Vagina (tissue), 2 donors: ENCODE measurements at places on chromosomes 1 and 21. TPM values are rescaled to one million over a fixed set of nuclear protein-coding genes. Genes with fewer than 3 reads are reported as not detected.

DNA sequence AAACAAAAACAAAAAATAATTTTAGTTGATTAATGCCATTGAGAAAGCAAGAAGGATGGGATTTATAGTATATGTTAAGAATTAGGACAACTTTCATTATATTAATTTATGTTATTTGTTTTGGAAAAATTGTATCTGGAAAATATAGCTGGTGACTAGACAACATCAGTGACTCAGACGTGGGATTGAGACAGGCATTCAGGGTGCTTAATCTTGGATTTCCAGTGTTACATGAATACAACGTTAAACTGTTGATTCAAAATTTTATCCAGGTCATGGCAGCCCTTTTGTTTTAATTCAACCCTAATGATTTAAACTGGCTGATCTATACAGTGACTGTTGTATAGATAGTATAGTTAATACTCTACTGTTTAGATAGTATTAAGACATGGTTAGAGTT lies 827.1 kb upstream of the B3GALT2 start:
- H3K36me3 ChIP-seq: no peaks in the 10 kb centered on the region
- H3K4me3 ChIP-seq: no peak overlapping the region
- H3K27me3 ChIP-seq: no peaks in the 10 kb centered on the region
- H3K27ac ChIP-seq: no peak overlapping the region
- no peaks in the 10 kb centered on the region for H3K4me1 ChIP-seq
- no peak for DNase-seq

DNA sequence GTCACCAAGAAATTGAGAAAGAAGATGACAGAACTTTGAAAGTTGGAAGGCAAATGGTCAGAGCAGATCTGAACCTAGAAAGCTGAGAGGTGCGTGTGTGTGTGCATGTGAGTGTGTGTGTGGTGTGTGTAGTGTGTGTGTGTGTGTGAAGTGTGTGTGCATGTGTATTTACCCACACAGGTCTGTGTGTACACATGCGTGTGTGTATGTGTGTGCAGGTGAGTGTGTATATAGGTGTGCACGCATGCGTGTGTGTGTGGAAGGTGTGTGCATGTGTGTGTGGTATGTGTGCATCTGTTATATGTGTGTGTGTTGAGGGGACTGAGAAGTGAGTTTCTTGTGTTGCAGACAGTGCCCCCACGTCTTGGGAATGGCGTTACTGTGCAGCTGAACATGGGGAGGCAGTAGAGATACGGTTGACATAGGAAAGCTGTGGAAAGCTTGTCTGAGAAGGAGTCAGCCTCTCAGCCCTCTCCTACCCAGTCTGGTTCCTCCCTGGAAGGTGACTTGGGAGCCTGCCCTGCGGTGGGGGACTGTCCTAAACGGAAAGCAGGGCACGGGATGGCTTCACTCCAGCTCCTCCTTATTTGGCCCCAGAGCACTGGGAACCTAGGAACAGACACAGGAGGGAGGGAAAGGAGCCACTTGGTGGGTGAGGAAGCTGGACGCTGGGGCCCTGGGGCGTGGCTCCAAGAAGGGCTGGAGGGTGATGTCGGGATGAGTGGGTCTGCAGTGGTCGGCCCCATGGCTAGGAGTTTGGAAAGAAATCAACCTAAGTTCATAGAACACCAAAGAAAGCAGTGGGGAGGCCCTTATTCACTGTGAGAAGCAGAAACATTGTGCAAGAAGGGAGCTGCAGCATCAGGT lies 97.2 kb downstream of the PCBP3 start:
- no peaks in the 10 kb centered on the region for H3K27me3 ChIP-seq
- DNase-seq: no peak
- no peaks in the 10 kb centered on the region for H3K36me3 ChIP-seq
- H3K4me3 ChIP-seq: no peak overlapping the region
- no peaks in the 10 kb centered on the region for H3K4me1 ChIP-seq
- H3K27ac ChIP-seq: no peak overlapping the region

SPATA21 gene
- not detected for total RNA-seq

DNA sequence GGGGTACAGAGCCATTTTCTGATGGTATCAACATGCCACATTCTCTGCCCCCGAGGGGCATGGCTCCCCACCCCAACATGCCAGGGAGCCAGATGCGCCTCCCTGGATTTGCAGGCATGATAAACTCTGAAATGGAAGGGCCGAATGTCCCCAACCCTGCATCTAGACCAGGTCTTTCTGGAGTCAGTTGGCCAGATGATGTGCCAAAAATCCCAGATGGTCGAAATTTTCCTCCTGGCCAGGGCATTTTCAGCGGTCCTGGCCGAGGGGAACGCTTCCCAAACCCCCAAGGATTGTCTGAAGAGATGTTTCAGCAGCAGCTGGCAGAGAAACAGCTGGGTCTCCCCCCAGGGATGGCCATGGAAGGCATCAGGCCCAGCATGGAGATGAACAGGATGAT lies 50.6 kb downstream of the ACP6 start:
- DNase-seq: no peak
- H3K27ac ChIP-seq: no peak overlapping the region
- H3K27me3 ChIP-seq: no peaks in the 10 kb centered on the region
- H3K4me3 ChIP-seq: no peak overlapping the region
- peaks cover 50% of the 10 kb centered on the region for H3K36me3 ChIP-seq
- no peaks in the 10 kb centered on the region for H3K4me1 ChIP-seq

FAM3B gene
- 2.9 TPM for total RNA-seq

GRCh38 chr1:40064797-40065499 lies 24.4 kb downstream of the CAP1 start:
- no peak for DNase-seq
- H3K27me3 ChIP-seq: no peaks in the 10 kb centered on the region
- H3K4me1 ChIP-seq: peaks cover 8% of the 10 kb centered on the region
- H3K36me3 ChIP-seq: peaks cover 100% of the 10 kb centered on the region
- no peak overlapping the region for H3K4me3 ChIP-seq
